ENCODE measurements at places on chromosomes 5 and 9.

- DNase-seq = no peak
Observed at GRCh38 chr5:36459176-36460135, 146.9 kb upstream of the SLC1A3 start.

DNA sequence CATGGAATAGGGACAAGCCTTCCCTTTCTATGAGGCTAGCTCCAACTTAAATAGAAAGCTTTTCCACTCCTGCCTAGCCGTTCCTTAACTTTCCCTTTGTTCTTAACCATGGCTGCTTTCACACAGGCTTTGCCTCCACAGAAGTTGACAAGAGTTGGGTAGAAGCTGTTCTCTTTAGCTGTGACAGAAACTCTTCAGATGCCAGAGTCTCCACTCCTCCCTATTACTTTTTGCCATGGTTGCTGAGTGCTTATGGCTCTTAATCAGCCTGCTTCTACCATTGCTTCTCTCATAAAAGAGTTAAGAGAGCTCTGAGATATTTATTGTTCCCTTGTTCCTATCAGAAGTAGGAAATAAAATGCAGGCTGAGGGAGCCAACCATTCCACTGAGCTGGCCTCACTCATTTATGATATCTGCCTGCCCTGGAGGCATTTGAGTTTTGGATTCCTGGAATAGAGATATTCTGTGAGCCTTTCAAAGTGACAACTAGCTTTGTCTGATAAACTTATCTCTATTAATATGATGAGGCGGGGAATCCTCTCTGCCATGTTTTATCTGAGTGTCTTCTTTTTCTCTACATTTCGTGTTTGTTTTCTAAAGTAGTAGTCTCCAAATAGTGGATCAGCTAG is 162.6 kb downstream of the DMAC1 start:
- DNase-seq = no peak

DNA sequence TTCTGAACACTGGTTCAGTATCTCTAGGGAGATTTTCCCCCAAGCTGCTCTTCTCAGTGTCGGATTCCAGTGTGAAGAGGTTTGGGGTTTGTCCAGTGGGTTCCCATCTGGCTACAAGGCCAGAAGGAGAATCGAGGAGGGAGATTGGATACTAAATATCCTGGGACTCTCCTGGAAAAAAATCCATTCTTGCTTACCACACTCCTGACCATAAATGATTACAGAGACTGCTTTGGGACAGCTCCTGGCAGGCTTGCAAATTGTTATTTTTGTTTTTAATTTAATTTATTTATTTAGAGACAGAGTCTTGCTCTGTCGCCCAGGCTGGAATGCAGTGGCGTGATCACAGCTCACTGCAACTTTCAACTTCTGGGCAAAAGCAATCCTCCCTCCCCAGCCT is 4.7 kb upstream of the SUSD1 start:
- no peak for DNase-seq

- no peak for DNase-seq
Observed at GRCh38 chr5:32710550-32711361, at the start of gene NPR3. Gene NPR3, plus strand, starts transcription at chr5:32711321. Its CDS starts 456 bp downstream, at chr5:32711777.

DNA sequence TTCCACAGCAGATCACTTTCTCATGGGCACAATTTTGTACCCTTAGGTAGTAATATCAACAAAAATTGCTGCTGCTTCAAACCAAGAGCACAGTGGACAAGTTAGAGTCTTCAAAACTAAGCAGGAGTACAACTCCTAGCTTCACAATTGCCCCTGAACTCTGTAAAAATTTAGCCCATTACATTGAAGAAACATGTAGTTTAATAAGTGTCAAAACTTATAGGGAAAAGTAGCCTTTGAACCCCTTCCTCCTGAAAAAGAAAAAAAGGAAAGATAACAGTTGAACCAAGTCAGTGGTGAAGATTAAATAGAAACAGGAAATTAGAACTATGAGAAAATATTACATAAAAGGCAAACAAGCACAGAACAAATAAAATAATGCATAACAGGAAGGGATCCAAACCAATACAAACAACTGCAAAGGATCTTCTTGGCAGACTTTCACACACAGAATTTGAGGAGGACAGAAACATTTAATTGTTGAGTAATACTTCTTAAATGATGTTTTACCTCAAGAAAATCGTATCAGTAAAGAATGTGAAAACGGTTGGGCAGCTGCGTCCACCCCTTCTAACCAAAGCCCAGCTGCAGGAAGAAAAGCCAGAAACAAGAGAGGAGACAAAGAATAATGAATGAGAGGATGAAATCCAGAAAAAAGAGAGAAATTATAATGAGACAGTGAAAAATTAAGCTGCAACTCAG is 636.0 kb downstream of the NR2F1-AS1 start:
- DNase-seq = no peak

DNA sequence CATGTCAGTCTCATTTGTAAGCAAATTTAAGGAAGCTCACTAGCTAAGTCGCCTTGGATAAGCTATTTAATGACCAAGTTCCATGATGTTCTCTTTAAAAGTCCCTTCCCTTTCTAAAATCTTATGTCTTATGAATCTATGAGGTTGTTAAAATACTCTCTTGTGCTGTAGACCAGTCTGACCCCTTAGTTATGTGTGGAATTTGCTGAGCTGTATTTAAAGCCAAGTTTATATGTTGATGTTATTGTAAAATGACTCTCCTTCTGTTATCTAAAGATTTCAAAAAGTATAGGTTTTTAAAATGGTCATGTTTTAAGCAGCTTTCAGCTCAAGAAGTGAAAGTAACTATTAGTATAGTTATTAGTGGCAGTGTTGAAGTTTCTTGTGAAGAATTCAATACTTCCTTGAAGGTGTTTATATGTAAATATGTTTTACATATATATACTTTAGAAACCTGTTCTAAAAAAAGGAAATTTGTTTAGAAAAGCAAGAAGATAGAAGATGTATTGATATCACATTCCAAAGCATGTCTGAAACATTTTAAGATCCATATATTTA is 92.2 kb downstream of the CDC42SE2 start:
- no peak for DNase-seq

- DNase-seq = no peak
Observed at GRCh38 chr5:135950611-135951010, 4.2 kb downstream of the LECT2 start.
